ENCODE measurements at places on chromosomes 12 and 14. TPM values are rescaled to one million over a fixed set of nuclear protein-coding genes. Genes with fewer than 3 reads are reported as not detected.

The SYNDIG1L gene
- 1.1 TPM for total RNA-seq

The CAPRIN2 gene
- total RNA-seq = 41.3 TPM

The PTPN6 gene
- total RNA-seq = 3.1 TPM

The CCDC197 gene
- not detected for total RNA-seq

The DTX1 gene
- 16.2 TPM for total RNA-seq
